ENCODE measurements at places on chromosomes 3 and 15.
A peak's percentile ranks its signal among the peaks of the same experiment; 100 is the strongest.

GRCh38 chr3:40971191-40972168 lies 227.8 kb upstream of the CTNNB1 start:
- peak; percentile 87 for DNase-seq

DNA sequence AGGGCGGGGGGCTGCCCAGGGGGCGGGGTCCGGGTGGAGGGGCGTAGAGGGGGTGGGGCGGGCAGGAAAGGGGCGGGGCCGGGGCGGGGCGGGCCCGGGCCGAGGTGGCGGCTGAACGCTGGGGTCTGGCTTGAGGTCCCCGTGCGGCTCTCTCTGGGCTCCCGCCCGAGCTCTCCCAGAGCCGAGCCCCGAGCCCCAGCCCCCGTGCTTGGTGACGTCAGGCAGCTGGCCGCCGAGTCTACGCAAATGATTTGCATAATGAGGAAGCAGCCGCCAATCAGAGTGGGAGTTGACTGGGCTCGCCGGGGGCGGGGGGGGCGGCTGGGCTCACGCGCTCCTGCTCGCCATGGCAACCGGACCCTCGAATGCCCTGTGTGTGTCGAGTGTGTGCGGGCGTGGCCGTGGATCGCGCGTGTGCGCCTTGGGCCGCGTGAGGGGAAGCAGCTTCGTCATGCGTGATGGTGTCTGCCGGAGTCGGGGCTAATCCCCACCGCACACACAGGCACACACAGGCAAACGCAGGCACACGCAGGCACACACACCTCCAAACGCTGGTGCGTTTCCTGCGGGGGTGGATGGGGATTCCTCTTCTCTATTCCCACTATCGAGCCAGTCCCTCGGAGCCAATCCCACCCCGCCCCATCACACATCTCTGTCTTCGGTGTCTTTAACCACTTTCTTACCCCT lies at the start of gene CELF6:
Gene CELF6, minus strand, starts transcription at position 173 of the 687 bp plus-strand sequence. CDS start 283 bp downstream, outside the sequence.
- peak; percentile 90 for DNase-seq

- no peak for DNase-seq
These were observed 26.4 kb downstream of the RTF1 start for GRCh38 chr15:41443275-41443674.

- no peak for DNase-seq
These were observed 76.8 kb downstream of the ADCY5 start for GRCh38 chr3:123371859-123372685.

DNA sequence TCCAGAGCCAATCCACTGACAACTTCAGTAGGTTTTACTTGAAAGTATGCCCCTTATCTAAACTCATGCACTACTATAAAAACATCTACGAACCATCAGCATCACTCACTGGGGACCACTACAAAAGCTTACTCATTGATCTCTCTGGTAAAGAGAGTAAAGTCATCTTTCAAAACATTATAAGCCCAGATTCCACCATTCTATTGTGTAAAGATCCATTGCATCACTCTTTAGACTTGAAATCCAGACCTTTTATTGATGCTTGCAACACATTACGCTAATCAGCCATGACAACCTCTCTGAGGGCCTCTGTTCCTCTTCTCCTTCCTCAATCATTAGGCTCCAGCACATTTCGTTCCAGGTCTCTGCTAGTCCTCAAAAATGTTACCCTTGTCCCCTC lies 248.9 kb upstream of the WNT5A start:
- DNase-seq, result peak; percentile 26

DNA sequence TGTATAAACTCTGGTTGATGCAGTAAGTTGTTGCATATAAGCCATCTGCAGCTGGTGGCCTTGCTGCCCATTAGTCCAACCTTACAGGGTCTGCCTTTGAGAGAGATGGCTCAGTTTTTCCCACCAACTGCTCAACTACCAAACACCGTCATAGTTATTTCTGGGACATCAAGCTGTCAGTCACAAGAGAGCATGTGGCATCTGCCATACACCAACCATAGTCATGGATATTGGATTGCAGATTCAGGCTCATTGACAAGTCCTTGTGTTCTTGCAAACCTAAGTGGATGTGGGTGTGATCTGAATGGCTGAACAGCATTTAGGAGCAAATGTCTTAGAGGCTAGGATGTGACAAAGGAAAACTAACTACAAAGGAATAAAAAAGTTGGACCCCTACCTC lies 137.6 kb downstream of the ADAMTS17 start:
- DNase-seq, result no peak

DNA sequence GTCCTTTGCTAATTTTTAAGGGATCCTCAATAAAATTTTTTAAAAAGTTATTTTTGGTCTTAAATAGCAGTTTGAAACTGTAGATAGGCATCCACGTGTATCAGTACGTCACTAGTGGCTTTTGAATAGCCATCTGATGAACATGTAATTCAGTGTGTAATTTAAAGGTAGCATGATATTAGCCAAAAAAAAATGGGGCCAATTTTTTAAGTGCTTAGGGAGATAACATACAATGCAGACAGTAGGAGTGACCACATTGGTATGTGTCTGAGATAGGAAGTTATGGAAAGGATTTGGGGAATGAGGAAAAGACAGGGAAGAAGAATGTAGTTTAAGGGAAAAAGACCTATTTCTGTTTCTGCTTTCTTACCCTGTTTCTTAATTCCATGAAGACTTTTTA lies 2.5 kb downstream of the AP4E1 start:
- peak; percentile 7 for DNase-seq

- DNase-seq, result peak; percentile 4
These were observed 107.4 kb upstream of the SLC4A7 start for GRCh38 chr3:27591312-27592210.

DNA sequence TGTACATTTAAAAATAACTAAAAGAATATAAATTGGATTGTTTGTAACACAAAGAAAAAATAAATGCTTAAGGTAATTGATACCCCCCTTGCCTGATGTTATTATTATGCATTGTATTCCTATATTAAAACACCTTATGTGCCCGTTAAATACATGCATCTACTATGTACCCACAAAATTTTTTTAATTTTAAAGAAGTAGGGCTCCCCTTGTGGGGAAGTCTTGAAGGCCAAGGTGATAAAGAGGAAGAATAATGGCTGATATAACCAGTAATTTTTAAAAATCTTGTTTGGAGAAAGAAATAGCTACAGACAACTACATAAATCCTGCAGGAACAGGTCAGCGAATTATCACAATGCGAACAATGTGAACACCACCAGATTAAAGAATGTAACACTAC lies 451.7 kb upstream of the ARHGEF26 start:
- DNase-seq, result no peak

DNA sequence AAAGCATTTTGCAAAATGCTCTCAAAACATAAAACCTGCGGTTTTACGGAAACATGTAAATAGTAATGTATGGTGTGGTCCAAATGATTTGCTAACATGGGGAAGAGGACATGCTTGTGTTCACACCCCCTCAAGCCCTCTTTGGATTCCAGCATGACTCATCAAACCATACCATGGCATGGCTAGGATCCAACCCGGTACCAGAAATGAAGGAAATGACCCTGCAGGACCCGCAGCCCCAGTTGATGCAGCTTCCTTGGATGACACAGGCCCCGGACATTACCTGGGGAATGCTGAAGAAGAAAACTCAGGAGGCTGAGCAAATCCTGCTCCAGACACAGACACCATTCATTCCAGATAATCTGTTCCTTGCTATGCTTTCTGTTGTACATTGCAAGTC lies 222.9 kb downstream of the DTWD1 start:
- no peak for DNase-seq

GRCh38 chr3:29683018-29683993 lies 402.4 kb downstream of the RBMS3 start:
- peak; percentile 2 for DNase-seq

- DNase-seq, result no peak
These were observed 188.3 kb upstream of the EOMES start for GRCh38 chr3:27910456-27910855.

DNA sequence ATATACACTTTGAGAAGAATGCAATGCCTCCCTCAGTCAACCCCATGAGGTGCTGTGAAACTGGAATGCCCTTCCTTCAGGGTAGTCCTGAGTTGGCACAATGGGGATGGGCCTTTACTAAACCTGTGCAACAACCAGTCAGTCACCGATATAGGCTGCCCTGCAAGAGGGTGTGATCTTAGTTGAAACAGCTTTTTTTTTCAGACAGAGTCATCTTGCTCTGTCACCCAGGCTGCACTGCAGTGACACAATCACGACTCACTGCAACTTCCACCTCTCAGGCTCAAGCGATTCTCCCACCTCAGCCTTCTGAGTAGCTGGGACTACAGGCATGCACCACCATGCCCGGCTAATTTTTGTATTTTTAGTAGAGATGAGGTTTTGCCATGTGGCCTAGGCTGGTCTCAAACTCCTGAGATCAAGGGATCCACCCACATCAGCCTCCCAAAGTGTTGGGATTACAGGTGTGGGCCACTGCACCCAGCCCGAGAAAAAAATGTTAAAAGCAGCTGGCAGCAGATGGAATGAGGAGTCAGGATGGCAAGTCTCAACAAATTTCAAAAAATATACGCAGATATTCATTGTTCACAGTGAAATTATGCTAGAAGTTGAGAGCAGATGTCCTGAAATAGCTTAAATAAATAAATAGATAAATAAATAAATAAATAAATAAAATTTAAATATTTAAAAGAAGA lies 31.8 kb downstream of the MYO5A start:
- peak; percentile 75 for DNase-seq

DNA sequence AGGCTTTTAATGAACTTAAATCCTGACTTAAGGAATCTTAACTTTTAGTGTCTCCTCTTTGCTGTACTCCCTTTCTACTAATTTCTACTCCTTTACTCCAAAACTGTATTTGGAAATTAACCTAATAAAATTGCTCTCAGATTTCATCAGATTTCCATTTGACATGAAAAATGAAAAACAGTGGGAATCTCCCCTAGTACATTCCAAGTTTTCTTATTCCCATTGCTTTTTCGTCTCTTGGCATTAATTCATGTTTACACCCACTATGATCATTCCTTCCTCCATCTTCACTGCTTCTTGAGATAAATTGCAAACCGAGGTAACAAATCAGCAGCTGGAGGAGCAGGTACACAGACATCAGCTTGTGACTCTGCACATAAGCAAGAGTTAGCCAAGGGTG lies 208.7 kb downstream of the VGLL3 start:
- DNase-seq, result no peak

DNA sequence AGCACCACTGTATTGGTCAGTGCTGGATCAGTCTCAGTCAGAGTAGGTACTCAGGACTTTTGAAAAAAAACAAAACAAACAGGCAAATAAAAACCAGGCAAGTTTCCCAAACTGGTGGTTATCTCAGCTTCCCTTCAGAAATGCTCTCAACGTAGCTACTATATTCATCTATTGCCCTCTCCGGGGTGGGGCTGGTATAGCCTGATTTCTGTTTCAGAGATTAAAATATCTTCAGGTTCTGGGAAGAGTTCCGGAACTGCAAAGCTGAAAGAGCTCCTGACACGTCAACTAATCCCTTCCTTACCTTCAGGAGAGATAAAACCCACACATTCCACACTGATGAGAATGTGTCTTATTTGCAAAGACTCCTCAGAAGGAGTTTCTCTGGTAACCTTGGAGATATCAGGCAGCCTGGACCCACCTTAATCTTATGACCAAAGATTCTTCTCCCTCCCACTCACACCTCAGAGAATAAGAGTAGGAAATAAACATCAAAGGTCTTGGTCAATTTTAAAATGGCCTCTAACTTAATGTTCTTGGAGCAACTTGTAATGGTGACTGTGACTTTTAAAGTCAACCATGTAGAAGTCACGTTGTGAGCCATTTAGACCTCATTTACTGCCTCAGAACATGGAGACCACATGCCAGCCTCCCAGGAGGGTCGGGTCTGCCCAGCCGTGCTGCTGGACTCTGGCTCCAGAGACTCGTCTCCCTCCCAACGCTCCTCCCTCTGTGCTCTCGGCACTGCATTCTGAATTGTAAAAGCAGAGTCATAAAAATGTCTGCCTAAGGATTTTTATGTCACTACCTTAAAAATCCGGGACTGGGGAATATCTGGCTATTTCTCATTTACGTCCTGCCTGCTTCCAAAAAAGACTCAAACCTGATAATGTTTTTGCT lies 53.8 kb downstream of the CDCP1 start:
- no peak for DNase-seq

DNA sequence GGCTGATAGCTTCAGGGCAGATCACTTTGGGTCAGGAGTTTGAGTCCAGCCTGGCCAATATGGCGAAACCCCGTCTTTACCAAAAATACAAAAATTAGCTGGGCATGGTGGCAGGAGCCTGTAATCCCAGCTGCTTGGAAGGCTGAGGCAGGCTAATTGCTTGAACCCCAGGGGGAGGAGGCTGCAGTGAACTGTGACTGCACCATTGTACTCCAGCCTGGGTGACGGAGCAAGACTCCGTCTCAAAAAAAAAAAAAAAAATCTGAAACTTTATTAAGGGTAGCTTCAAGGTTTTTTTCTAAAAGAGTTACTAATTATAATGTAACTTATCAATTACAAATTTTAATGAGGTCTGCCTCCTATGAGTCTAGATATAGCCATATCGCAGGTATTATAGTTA lies 5.1 kb downstream of the NECTIN3 start:
- DNase-seq, result no peak
